SJSA1 (cell line): ENCODE measurements at places on chromosomes 4 and X.
A peak's percentile ranks its signal among the peaks of the same experiment; 100 is the strongest.

GRCh38 chr4:96952610-96953009 is 1112.7 kb downstream of the PDHA2 start:
- no peak for DNase-seq

GRCh38 chrX:151725338-151725614 is 9.3 kb upstream of the CNGA2 start:
- no peak for DNase-seq

GRCh38 chrX:15737190-15737958 is 696 bp upstream of the CA5B start:
- no peak for DNase-seq

DNA sequence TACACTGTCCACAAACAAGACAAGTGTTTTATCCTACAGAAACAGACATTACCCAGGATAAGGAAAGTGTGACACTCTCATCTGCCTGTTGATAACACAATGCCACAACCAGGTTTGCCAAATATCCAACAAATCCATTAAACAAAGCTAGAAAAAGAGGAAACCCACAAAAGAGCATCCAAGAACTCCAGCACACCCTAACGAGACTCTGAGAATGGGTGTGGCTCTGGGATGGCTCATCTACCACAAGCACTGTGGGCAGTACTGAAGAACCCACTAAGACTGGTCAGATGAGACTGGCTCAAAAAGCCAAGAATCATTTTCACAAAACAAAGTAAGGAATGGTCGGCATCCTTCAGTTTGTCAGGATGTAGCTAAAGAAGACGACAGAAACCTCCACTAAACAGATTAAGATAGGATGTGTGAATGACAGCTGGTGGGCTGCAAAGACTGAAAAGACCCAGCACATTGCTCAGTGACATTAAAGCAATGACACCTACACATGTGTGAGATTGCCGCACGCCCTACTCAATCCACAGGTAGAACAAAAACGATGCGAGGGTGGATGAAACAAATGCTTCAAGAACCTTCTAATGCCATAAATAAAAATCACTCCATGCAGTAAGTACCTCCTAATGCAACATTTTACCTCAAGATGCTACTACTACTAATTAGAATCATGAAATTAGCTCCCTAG is 14.7 kb downstream of the ATP8A1 start:
- DNase-seq: no peak

DNA sequence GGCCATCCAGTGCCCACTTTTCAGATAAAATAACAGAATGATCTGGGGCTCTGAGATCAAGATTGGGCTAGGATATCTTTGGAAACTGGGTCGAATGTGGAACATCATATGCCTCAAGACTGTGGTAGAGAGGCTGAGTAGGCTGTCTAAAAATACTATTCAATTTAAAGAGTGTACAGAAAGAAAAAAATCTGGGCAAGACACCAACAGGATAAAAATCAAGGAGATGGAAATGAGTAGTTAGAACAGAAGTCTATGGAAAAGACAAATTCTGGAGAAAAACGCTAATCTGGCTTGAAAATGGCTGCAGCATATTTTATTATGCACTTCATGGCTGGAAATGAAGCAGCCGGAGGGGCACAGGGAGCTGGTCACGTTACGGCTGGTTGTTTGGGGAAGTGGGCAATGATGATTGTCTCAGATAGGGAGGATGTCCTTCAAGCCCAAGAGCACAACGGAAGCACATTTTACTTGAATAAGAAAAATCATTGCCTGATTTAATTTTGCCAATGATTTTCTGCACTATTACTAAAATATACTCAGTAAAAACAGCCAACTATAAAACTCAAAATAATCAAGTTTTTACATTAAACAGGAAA is 27.1 kb upstream of the MAPK10 start:
- DNase-seq: no peak

DNA sequence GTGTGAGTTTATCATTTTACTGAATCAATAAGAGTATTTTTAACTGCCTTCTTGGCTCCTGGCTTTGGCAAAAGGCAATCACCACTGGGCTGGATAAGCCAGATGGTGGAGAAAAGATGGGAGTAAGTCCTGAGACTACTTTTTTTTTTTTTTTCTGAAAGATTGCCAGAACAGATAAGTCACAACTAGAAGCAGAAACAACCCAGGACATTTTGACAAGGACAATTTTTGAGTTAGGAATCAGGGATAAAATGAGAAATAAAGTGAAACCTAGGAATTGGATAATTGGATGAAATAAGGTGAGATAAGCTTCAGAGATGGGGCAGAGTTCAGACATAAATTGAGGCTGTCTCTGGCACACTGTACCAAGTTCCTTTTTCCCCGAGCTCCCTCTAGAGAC is 471.0 kb downstream of the KLHL13 start:
- no peak for DNase-seq

- no peak for DNase-seq
Measured at GRCh38 chr4:74366367-74366911, 1.5 kb downstream of the EREG start.

DNA sequence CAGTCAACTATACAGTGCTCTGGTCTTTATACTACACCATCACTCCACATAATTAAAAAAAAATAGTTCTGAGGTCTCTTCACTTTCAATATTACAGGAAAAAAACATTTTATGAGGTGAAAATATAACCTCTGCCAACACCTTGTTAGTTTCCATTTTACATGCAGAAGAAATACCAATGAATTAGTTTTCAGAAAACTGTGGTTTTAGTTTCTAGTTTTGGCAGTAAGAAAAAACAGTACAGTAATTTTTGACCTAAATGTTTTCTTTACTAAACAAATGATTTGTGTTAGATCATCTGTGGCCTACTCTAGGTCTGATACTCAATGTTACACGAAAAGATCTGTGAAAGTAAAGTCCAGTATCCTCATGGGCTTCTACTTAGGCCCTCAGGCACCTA is 10.0 kb downstream of the SULT1E1 start:
- DNase-seq: no peak

GRCh38 chr4:102478186-102478585 is 23.0 kb upstream of the NFKB1 start:
- no peak for DNase-seq

- peak; percentile 62 for DNase-seq
Measured at GRCh38 chrX:119516157-119516702, 48.0 kb downstream of the SLC25A5 start.

GRCh38 chrX:68396953-68397352 is 36.3 kb downstream of the OPHN1 start:
- DNase-seq: no peak

DNA sequence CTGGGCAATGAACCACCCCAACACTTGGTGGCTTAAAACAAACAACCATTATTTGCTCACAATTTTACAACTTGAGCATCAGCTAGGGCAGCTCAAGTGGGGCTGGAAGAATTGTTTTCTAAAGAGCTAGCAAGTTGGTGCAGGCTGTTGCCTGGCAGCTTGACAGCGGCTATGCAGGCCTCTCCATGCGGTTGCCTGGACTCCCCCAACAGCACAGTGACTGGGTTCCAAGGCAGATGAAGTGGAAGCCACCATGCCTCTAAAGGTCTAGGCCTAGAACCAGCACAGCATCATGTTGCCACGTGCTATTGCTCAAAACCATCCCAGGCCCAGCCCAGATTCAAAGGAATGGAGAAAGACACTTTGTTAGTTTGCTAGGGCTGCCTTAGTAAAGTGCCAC is 114.8 kb downstream of the BCOR start:
- DNase-seq: no peak

- DNase-seq: no peak
Measured at GRCh38 chr4:134505511-134505910, 303.9 kb upstream of the PABPC4L start.

- DNase-seq: no peak
Measured at GRCh38 chr4:106266201-106266600, 49.8 kb downstream of the TBCK start.

GRCh38 chr4:89404530-89404929 is 96.9 kb upstream of the GPRIN3 start:
- DNase-seq: no peak

- DNase-seq: peak; percentile 52
Measured at GRCh38 chr4:153514001-153514526, 47.9 kb downstream of the TMEM131L start.

- DNase-seq: no peak
Measured at GRCh38 chr4:75513526-75514130, 575 bp downstream of the RCHY1 start.

GRCh38 chr4:79082997-79083396 is 143.8 kb upstream of the PAQR3 start:
- DNase-seq: no peak

DNA sequence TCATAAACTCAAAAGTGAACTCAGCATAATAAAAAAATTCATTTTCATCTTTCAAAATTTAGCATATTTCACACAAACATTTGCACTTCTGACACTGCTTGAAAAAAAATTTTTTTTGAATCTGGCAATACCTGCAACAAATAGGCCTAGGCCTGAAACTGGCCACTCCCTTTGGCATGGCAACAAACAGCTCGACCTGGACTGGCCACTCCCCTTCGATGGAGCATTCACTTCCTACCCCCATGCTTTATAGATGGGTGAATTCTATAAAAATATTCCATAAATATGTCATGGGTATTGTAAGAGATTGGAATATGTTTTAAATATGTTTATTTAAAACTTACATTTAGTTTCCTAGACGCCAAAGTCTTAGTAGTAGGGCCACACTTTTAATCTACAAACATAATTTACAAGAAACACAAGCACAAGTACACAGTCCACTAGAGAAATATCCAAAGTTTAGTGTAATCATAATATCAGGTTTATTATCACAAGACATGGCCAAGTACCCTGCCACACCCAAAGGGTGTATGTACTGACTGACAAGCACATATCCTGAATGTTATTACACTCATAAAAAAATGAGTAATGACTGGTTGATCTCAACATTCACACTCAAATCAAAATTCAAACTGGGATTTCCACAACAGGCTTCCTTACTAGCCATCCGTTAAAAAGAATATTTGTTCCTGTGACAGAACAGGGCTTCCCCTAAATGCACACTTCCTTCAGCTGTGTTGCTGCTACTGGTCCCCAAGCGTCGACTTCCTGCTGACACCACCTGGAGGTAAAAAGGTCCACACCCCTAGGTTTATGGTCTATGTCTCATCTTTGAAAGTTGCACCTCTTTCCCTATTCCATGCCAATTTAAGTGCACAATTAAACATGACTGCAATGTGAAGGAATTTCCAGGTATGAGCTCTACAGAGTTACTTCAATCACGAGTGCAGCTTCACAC is 271.5 kb downstream of the NR3C2 start:
- no peak for DNase-seq

GRCh38 chr4:58553031-58553430 is 1442.8 kb upstream of the IGFBP7 start:
- DNase-seq: no peak

DNA sequence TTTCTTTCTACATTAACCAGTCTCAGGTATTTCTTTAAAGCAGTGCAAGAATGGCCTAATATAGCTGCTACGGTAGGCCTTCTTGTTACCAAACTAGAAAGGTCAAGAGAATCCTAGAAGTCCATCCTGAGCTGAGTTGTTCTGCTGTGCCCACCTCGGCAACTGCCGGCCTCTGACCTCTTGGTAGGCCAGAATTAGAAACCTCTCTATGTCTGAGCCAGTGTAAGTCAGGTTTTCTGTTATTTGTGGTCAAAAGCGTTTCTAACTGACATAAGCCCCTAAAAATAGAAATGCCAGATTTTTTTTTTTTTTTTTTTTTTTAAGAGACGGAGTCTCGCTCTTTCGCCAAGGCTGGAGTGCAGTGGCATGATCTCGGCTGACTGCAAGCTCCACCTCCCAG is 43.1 kb downstream of the SOWAHB start:
- no peak for DNase-seq

DNA sequence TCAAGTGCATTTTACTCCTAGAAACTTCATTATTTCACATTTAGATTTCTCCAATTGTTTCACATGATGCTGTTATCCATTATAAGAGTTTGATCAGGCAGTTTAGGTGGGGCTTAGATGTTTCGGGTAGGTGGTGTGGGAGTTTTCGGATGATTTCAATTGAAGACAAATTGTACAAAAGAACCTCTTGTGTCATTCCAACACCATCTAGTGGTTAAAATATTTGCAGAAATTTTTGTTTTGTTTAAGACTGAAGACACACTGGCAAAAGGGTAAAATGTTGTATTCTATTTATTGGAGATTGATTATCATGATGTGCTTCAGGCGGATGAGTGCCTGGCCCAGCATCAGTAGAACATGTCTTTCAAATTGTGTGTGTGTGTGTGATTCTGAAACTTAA is 212.7 kb downstream of the SH3BGRL start:
- DNase-seq: no peak

- no peak for DNase-seq
Measured at GRCh38 chrX:39507617-39508299, 590.0 kb downstream of the BCOR start.

DNA sequence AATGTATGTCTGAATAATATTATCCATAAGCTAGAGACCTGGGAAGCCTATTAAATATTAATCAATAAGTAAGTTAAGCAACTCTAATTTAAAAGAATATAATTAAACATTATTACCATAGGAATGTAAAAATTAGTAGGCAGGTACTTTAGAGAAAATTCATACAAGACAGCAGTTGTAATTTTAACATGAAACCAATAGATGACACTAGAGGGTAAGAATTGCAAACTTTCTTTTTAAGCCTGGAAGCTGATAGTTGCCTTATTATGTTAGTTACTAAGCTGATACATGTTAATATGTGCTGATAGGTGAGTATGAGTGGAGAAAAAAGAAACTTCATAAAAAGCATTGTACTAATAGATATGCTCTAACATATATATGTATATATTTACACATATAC is 1157.4 kb downstream of the FAM133A start:
- no peak for DNase-seq

- DNase-seq: no peak
Measured at GRCh38 chr4:139050446-139050845, 34.9 kb downstream of the NOCT start.

- peak; percentile 68 for DNase-seq
Measured at GRCh38 chr4:98468709-98469108, 189.7 kb downstream of the TSPAN5 start.
